Ascending aorta (tissue), 2 donors: ENCODE measurements at places on chromosomes 7 and 10. TPM values are rescaled to one million over a fixed set of nuclear protein-coding genes. Genes with fewer than 3 reads are reported as not detected.

C7orf57 gene
- total RNA-seq = not detected

DNA sequence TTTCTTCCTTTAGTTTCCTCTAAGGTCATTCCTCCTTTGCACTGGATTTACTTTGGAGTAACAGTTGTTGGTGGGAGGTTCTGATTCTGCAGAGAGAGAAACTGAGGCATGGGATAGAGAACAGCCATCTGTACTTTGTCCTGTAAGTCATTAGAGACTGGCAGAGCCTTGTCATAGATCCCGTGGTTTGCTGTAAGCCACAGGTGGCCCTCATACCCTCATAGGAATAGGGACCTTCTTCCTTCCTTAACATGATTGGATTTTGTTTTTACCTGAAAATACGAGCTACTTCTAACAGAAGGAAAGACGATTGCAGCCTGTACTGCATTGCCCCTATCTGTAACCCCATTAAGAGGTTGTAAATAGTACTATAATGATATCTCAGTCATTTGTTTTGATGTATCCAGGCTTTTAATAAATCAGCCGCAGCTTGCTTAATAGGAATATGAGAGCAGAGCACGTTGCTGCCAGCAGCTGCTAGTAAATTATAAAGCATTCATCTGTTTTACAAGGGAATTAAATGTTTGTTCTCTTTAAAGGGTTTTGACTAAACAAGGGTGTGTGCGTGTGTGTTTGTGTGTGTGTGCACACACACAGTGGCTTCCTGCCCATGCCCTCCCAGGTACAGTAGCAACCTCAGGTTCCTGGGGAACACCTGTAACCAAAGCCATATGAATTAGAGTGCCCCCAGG, 249.8 kb downstream of the AUTS2 start:
- no peak for DNase-seq

GRCh38 chr7:114086537-114086913, 167.7 kb upstream of the PPP1R3A start:
- no peak for DNase-seq

DNA sequence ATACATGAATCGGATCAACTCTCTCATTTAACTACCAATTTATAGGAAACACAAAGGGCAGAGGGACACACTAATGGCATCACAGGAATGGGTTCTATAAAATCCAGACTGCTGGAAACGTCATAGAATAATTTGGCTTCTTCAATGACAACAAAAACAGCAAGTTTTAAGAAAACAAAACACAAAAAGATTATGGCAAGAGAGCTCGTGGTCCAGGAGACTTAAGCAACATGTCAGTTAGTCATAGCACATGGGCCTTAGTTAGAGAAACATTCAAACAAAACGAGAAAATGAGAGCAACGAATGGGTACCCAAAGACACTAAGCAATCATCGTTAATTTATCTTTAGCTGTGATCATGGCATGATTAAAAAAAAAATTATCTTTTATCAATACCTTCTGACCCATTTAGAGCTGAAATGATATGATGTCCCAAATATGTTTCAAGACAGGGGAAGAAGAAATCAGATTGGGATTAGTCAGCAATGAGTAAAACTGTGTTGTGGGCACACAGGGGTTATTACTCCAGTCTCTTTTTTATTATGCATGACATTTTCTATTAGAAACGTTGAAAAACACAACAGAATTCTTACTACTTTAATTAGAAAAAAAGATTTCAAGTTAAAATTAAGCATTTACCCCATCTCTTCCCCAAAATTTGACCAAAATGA, 28.3 kb downstream of the NCAPG2 start:
- no peak for DNase-seq

DNA sequence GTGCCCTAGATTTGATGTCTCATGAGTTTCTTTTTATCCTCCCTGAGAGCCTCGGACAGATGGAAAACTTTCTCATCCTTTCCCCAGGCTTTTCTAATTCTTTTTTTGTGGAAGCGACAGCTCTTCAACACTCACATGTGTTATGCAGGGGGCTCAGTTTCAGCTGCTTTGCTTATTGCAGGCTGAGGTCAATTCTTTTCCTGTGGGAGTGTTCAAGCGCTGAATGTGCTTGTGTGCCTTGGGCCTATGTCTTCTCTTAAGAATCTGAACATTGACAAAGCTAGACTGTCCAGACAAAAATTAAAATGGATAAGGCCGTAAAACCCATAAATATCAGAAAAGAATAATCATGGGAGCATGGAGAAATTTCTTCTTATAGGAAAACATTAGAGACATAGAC, 125.2 kb upstream of the STEAP4 start:
- no peak for DNase-seq

TMEM196 gene
- total RNA-seq = not detected

AQP1 gene
- 2,113 TPM for total RNA-seq

LIPM gene
- total RNA-seq = not detected

CYP2C19 gene
- total RNA-seq = not detected

UPK3BL2 gene
- 43.5 TPM for total RNA-seq

- DNase-seq = no peak
Measured at GRCh38 chr7:26993816-26994810, 101.7 kb downstream of the HOXA1 start.

DNA sequence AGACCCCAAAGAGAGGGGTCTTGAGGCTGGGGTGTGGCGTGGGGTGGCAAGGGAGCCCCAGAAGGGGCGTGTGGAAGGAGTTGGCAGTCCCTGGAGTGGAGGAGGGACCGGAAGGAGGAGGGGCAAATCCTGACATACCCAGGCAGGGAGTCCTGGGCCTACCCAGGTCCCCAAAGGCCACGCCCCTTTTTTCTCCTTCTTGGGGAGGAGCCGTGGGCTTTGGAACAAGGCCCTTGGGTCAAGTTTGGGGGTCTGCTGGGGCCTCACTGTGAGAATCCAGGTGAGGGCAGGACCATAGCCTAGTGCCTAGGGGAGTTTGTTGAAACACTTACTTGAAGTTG, 1.2 kb upstream of the SMARCD3 start:
- DNase-seq = peak; percentile 86

ALOX5 gene
- 23.1 TPM for total RNA-seq

ATG9B gene
- total RNA-seq = not detected

- DNase-seq = no peak
Measured at GRCh38 chr10:34249634-34250033, 565.5 kb downstream of the PARD3 start.

DNA sequence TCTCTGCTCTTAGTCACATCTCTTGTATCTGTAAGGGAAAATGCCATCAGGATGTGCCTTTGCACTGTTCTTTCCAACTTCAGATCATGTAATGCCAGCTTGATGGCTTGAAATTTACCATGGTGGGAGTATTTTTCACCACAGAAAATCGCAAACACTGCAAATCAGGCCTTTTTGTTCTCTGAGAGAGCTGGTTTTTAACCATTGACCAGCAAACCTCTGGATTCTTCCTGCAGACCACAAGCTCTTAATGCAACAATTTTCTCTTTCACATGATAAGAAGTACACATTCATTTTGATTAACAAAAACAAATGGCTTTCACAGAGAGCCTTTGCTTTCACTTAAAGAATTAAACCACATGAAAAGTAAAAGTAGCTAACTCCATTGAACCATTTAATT, 145.4 kb upstream of the NEBL start:
- no peak for DNase-seq

INSYN2A gene
- total RNA-seq = not detected

GRID1 gene
- 1.4 TPM for total RNA-seq

DNA sequence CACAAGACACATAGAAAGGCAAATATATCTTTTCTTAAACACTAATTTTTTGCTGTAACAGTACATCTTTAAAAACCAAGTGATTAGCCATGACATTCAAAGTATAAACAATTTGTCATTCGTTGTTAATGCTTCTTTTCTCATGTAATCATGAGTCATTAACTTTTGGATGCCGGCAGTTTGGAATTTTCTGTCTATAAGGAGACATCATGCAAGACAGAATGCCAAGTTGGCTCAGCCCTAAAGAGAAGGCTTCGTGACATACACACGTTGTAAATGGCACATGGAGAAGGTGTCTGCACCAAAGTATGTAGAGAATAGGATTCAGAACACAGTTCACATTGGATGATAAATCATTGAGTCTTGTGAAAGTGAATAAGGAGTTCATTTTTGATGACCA, 35.9 kb downstream of the CCDC3 start:
- DNase-seq = no peak

DNA sequence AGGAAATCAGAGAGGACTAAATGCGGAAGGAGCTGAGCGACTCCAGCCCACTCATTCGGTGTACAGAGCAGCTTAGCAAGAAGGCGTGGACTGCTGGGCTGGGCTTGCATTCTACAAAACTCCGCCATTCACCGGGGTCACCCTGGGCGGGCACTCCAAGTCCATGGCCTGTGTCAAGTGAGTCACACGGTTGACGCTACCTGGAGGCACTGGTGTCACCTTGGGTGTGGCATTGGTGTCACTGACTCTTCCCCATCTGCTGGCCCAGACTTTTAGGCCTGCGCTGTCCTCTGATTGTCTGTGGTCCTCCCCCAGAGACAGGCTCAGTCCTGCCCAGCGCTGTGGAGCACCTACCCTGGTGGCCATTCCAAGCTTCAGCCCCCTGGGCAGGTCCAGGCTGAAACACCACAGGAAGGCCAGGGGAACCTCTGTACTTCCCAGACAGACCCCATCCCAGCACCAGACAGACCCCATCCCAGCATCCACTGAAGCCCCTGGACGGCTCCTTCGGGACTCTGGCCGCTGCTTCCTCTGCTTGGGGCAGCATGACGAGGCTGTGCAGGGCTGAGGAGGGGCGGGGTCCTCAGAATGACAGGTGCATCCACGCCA, 30.6 kb upstream of the CNPY1 start:
- no peak for DNase-seq

GRCh38 chr7:151278949-151279348, 30.5 kb upstream of the SMARCD3 start:
- no peak for DNase-seq

DNA sequence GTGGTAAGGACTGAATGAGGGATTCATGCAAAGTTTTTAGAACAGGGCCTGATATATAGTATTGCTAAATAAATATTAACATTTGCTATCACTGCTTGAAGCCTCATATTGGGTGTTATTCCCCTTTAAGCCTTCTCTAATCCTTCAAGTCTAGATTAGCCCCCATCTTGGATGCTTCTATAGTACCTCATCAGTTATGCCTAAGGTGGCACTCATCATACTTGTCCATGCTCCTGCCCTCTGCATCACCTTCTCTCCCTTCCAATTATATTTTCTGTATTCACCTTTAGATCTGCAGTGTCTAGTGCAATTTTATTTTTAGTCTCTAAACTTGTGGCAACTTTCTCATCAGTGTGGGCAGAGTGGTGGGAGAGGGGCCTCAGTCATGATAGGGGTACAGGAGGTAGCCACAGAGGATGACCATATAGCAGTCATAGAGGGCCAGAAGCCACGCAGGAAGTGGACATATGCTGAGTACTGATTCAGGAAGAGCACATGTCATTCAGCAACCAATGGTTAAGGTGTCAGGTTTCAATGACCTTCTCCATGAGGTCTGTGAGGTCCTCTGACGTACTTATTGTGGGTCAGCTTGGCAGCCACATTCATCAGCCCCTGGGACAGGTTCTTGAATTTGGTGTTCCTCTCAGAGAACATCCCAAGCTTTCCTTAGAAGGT, 2.5 kb downstream of the ENTPD1 start:
- no peak for DNase-seq

GRCh38 chr10:31693491-31693890, 235.1 kb downstream of the ARHGAP12 start:
- no peak for DNase-seq

DNA sequence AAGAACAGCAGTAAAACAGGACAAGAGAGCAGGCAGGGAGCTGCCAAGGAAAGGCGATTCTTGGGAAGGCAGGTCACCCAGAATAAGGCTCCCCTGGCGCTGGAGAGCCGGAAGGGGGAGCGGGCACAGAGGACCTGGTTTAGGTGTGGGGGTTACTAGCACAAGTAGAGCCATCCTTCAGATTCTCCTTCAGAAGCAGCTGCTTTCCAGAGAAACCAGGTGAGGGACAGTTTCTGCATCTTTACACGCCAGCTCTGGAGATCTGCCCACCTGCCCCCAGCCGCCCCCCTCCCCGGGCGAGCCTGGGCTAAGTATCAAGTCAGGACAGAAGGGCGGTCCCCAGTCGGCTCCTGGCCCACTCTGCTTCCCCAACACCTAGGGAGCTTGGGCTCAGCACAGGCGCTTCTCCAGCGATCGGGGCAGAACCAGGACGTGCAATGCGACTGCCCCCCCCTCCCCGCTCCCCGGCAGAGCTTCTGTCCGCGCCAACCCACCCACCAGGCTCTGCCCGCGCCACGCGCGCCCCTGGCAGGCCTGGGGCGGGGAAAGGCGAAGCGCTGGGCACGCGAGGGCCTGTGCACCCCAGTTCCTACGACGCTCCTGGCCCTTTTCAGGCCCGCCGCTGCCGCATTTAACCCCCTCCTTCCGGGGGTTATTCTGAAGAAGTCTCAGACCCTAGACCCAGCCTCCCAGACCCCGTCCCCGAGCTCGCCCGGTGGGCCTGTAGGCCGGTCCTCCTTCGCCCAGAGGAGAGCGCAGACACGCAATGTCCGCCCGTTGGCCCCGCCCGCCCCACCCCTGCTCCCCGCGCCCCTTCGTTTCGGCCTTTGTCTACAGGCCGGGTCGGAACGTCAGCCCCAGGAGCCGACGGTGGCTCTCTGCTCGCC, 4.4 kb upstream of the EN2 start:
- no peak for DNase-seq

DNA sequence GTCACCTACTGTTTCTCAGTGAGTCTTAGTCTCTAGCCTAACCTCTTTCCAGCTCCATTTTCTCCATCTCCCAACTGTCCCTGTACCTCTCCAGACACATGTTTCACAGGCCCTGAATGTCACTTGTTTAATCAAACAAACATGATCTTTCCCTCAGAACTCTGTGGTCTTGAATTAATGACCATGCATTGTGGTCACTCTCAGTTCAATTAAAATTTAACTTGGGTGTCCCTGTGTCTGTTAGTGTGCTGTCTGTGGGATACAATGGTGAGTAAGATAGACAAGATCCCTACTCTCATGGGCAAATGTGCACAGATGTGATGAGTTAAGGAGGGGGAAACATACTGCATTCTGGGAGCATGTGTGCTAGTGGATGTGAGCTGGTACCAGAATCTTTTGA, 65.0 kb downstream of the RBM33 start:
- DNase-seq = no peak

OPTN gene
- 48.5 TPM for total RNA-seq

DNA sequence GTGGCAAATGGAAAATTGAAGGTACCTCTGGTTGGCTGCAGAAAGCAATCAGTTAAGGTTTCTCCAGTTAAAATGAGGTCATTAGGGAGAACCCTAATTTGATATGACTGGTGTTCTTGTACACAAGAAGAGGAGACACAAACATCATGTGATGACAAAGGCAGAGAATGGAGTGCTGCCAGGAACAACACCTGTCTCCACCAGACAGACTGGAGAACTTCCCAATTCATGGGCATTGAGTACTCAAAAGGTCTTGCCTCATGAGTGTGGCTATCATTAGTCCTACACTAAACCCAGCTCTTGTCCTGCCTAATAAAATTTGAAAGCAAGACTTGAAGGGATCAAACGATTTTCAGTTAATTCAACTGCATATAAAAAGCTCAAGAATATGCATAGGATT, 152.6 kb downstream of the PTPN20 start:
- peak; percentile 21 for DNase-seq

ARMC3 gene
- total RNA-seq = not detected

- DNase-seq = peak; percentile 25
Measured at GRCh38 chr7:5206686-5207085, 16.7 kb downstream of the WIPI2 start.
